Liver (tissue), 10 donors: ENCODE measurements at places on chromosomes 16 and 17. TPM values are rescaled to one million over a fixed set of nuclear protein-coding genes. Genes with fewer than 3 reads are reported as not detected.

PIRT gene
- total RNA-seq: not detected

IL34 gene
- 0.25 TPM for total RNA-seq

AOC2 gene
- 2.4 TPM for total RNA-seq

HYDIN gene
- 0.37 TPM for total RNA-seq

MT3 gene
- not detected for total RNA-seq

SLC5A10 gene
- 0.23 TPM for total RNA-seq

HBA1 gene
- total RNA-seq: 3.5 TPM

PTGES3L gene
- 0.08 TPM for total RNA-seq

KRTAP2-1 gene
- not detected for total RNA-seq

STH gene
- not detected for total RNA-seq

CCL23 gene
- total RNA-seq: 8.7 TPM

MSLN gene
- 0.08 TPM for total RNA-seq

SLC12A3 gene
- total RNA-seq: not detected
